ENCODE measurements at places on chromosomes 12 and 14.

- DNase-seq, result no peak
Measured at GRCh38 chr12:112179341-112179740, 54.0 kb downstream of the TRAFD1 start.

GRCh38 chr14:96585672-96586013 is 83.5 kb downstream of the PAPOLA start:
- no peak for DNase-seq

- DNase-seq, result no peak
Measured at GRCh38 chr12:124761871-124762270, 101.8 kb downstream of the SCARB1 start.

- DNase-seq, result peak; percentile 7
Measured at GRCh38 chr14:100476012-100476822, 111.0 kb downstream of the BEGAIN start.
